ENCODE measurements at places on chromosomes 16 and 17.
A peak's percentile ranks its signal among the peaks of the same experiment; 100 is the strongest.

DNA sequence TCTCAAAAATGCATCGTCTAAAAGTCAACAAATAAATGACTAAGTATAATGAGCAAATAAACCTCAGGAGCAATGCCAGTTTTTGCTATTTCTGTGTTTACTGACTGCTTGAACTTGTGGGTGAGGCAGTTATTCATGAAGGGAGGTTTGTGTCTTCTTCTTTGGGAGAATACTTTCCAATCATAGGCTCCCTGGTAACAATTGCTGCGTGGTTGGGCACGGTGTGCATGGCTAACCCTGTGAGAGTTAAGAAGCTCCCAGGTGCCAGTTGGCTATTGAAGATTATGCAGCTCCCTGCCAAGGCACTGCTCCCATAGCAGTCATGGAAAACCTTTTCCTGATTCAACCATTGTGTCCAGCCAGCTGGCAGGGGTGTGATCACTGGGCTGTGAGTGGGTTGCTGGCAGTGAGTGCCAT lies 775.9 kb upstream of the GOT2 start:
- no peak for DNase-seq

GRCh38 chr16:57609541-57610401 lies 18.7 kb upstream of the ADGRG1 start:
- peak; percentile 90 for DNase-seq

DNA sequence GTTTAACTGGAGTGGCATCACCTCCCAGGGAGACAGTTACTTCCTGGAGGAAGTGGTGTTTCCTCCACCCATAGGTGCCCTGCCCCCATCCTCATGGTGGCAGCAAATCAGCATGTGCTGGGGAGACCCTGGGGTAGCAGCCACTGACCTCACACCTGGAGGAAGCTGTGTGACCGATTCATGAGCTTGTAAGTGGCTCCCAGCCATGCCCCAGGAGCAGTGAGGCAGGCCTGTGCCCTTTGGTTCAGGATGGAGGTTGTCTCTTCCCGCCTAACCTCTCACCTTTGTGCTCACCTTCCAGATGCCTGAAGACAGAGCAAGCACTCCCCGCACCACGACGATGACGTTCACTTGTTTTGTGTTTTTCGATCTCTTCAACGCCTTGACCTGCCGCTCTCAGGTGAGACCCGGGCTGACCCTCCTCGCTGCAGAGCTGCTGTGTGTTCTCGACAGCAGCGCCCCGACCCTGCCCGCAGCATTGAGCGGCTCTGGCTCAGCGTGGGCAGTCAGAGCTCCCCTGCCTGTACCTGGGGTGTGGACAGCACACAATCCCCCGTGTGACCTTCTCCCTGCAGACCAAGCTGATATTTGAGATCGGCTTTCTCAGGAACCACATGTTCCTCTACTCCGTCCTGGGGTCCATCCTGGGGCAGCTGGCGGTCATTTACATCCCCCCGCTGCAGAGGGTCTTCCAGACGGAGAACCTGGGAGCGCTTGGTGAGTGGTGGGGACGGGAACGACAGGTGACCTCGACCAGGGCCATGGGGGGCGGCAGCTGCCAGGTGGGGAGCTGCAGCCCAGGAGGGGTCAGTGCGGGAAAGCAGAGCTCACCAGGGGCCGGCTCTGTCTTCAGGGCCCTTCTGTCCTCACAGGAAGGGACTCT lies 42.8 kb downstream of the MEAK7 start:
- no peak for DNase-seq

- DNase-seq: no peak
Observed at GRCh38 chr16:28259091-28259780, 33.1 kb upstream of the SBK1 start.

DNA sequence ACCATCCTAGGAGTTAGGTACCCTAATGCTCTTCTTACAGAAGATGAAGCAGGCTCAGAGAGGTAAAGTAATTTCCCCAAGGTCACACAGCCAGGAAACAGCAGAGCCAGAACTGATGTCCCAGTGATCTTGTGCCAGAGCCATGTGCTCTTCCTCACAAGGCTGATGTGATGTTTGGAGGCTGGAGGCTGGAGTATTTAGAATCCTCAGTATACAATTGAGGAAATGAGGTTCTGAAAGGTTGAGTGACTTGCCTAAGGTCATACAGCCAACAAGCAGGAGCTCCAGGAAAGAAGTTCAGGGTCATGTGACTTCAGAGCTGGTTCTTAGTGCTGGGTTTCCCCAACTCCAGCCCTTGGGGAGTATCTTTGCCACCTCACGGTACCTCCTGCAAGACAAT lies 18.5 kb downstream of the ITPRIPL2 start:
- no peak for DNase-seq

DNA sequence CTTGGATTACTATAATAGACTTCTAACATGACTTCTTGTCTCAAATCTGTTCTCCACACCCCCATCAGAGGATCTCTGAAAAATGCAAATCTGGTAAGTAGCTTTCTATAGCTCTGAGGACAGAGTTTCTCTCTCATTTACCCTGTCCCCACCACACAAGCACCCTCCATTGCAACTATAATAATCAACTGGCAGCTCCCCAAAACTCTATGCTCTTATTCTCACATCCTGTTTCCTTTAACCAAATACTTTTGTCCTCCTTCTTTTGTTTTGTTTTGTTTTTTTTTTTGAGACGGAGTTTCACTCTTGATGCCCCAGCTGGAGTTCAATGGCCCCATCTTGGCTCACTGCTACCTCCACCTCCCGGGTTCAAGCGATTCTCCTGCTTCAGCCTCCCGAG lies 73.4 kb downstream of the HELZ start:
- DNase-seq: peak; percentile 72

DNA sequence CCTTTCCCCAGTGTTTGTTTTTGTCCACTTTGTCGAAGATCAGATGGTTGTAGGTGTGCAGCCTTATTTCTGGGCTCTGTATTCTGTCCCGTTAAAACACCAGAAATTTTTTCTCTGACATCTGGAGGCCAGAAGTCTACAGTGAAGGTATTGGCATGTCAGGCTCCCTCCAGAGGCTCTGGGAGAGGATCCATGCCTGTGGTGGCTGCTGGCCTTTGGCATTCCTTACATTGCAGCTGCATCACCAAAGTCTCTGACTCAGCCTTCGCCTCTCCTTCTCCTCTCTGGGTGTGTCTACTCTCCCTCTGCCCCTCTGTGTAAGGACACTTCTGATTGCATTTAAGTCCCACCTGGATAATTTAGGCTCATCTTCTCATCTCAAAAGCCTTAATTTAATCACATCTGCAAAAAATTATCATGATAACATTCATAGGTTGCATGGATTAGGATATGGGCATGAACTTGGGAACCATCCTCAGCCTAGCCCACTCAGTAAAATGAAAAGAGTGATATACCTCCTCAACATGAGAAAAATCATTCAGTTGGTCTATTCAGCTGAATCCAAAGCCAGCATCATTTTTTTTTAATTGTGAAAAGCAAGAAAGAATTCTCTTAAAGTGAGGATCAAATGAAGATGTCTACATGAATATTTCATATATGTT lies 78.0 kb downstream of the MAP2K6 start:
- no peak for DNase-seq

- no peak for DNase-seq
Observed at GRCh38 chr16:10178080-10178479, 4.1 kb downstream of the GRIN2A start.

- no peak for DNase-seq
Observed at GRCh38 chr17:67049025-67049739, 4.8 kb downstream of the CACNG1 start.

DNA sequence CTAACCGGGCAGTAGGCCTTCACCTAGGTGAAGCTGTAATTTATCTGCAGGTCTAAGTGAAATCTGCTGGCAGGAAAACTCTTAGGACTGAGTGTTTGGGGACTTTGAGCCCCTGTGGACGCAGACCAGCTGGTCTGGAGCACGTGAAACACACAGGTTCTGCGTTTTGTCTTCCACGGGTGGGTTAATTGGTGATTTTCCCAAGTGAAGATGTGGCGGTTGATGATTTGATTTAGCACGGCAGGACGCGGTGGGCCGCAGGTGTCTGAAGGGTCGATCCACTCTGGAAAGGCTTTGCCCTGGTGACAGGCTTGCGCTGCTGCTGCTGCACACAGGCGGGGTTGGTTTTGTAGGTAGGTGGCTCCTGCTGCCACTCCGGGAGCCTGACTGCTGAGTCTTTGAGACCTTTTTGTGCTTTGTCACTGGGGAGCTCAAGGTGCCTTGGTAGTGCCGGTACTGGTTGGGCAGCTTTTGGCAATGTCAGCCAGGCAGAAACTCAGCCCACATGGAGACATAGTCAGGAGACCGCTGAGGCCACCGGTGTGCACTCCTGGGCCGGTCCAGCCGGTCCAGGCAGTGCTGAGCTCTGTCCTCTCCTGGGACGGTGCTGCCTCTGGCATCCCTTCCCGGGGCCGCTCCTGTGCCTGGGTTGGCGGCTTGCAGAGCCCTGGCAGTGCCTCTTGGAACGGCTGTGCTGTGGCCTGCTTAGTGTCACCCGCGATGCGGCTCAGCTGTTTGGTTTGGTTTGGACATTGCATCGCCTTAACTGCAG lies 2.3 kb downstream of the BAIAP2 start:
- DNase-seq: no peak

GRCh38 chr17:7315570-7316235 lies 543 bp upstream of the GPS2 start:
- no peak for DNase-seq

DNA sequence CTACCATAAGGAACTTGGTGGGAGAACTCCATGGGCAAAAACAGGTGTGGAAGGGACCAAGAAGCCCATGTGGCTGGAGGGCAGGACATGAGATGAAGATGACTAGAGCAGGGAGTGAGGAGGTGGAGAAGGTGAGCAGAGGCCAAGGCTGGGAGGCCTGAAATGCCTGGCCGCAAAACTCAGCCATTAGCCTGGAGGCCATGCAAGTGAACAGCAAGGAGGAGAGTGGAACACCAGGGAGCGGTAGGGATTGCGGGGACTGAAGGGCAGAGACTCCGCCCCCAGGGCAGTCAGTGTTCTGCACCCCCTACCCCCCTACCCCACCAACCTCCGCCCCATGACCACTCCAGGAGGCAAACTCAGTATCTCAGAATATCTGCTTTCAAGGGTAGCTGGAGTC lies 17.0 kb downstream of the BCL7C start:
- no peak for DNase-seq

- no peak for DNase-seq
Observed at GRCh38 chr17:2598166-2598565, 4.7 kb downstream of the PAFAH1B1 start.

GRCh38 chr17:4582101-4582501 lies 2.2 kb upstream of the SMTNL2 start:
- no peak for DNase-seq

DNA sequence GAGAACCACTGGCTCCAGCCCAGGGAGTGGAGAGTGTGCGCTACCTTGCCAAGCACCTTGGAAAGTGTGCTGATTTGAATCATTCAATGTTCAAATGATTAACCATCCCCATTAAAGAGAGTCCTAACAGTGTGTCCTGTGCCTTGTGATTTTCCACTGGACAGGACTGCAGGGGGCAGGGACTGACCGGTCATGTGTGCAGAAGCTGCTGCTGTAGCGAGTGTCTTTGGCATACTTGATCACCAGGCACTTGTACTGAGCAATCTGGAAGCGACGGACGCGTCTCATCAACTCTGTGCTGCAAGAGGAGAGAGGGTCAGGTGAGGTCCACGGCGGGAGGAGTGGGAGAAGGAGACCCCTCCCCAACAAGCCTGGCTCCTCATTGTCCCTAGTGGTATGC lies 2.0 kb downstream of the TK1 start:
- no peak for DNase-seq

DNA sequence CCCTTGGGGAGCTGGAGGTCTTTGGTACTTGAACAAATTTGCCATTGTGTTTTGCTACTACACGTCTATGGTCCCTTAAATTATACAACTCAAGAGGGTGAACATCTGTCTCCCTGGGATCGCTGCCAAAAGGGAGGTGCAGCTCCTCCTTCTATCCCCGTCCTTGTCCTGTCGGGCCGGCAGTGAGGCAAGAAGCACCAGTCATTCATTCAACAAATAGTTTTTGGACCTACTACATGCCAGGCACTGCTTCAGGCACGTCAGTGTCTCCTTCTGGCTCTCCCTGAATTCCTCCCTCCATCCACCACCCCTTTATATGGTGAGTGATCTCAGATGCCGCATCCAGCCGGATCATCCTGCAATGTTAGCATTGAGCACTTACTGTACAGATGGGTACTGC lies 2.2 kb upstream of the RPL38 start:
- no peak for DNase-seq

DNA sequence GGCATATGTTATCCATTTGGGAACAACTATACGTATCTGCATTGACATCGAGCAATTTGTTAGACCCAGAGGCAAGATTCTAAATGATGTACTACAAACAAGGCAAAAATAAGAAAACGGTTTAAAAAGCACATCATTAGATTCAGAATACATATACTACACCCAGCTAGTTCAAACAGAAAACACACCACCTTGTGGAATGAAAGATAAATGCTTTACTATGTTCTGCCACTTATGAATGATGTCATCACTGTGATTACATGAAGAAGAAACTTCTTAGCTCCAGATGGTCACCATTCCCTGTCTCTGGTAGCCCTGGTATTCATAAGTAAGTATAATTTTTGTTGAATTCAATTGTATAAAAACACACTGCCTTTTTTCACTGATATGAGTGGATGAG lies 7.8 kb downstream of the NACA2 start:
- DNase-seq: no peak

DNA sequence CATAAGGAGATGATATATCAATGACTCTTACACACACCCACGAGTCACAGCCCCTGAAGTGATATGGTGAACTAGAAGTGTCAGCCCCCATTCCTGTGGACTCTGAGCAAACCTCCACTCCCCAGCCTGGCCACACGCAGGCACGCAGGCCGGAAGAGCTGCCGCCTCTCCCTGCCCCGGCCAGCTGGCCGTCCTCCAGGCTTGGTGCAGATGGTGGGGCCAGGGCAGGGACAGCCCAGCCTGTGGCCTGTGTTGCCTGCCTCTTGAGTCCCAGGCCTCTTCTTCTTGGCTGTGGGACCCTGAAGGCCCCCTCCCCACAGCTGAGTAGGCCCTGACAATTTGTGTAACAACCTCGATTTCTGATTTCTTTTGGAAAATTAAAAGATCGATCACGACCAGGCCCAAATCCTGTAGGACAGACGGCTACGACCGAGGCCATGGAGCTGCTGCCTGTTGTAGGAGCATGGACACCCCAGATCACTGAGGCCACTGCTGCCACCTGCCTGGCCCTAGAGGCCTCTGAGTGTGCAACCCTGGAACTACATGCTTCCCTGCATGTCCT lies 10.0 kb upstream of the MPRIP start:
- DNase-seq: no peak

DNA sequence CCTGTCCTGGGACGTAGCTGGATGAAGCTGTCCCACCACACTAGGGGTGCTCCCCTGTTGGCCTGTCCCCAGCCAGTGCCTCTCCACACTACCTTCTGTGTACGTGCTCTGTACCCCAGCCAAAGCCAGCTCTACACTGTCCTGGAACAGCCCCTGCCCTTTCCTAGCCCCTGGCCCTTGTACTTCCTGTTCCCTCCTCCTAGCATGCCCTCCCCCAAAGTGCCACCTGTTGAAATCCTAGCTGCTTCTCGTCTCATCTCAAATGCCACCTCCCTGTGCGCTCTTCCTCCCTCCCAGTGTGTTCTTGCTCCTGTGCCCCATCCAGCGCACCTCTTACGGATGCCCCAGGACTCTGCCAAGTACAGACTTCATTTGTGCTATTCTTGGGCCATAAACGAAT lies 33.5 kb downstream of the IRX3 start:
- DNase-seq: no peak
